ENCODE measurements at places on chromosomes 5 and 9. TPM values are rescaled to one million over a fixed set of nuclear protein-coding genes. Genes with fewer than 3 reads are reported as not detected.

Gene CHSY3
- 9.9 TPM for total RNA-seq

DNA sequence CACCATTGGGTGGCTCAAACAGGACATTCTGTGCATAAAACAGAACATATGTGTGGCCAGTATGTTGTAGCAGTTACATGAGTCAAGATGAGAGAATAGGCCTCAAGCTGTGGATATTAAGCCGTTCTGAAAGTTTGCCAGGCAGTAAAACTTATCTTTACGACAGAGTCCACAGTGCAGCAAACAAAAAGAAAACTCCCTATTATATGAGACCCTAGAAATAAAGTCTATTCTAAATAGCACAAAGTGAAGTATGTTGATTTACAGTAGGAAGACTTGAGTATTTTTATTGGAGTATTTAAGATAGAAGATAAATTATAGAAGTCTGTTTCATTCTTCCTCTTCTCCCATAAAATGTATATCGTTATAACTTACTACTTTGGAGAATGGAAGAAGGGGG is 271.5 kb downstream of the ADGRV1 start:
- no peak for DNase-seq

- DNase-seq = no peak
Measured at GRCh38 chr5:91053741-91054025, 329.4 kb downstream of the ARRDC3 start.

DNA sequence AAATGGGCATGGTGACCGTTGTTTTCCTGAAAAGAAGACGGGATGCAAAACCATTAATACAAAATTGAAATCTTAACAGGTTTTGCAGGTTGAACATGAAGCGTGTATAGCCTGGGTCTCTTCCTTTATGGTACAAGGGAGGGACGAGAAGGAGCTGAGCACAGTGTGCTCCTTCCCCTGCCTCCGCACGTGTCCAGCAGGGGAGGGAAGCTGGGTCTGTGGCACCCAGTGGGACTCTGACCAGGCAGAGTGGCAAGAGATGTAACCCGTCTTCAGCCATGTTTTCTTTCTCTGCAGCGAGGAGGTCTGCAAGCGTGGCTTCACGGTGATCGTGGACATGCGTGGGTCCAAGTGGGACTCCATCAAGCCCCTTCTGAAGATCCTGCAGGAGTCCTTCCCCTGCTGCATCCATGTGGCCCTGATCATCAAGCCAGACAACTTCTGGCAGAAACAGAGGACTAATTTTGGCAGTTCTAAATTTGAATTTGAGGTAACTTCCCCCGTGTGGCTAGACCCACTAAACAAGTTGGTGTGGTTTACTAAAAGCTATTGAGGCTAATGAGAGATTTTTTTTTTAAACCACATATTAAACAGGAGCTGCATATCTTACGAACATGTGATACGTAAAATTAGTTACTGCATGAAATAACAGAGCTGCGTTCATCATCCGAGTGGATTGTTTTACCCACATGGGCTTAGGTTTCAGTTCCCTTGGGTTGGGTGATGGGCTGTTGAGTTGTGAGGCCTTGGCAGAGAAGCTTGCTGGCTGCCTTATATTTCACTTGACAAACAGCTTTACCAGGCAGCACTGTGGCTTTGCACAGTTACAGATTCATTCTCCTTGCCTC is 143.7 kb downstream of the TRIO start:
- DNase-seq = no peak

DNA sequence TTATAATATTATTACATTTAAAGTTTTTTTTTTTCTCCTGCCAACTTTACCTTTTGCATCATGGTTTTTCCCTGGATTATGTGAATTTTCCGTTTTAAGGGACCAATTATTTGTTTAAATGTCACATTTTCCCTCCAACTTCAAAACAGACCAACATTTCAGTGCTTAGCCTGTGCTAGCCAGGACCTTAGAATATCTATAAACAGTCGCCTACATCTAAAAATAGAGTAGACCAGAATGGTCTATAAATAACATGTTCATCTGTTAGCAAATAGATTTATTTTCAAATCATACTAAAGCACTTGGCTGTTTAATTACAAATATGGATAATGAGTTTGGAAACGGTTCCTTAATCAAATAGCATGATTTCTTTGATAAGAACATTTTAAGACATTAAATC is 192.0 kb downstream of the FBN2 start:
- DNase-seq = no peak

DNA sequence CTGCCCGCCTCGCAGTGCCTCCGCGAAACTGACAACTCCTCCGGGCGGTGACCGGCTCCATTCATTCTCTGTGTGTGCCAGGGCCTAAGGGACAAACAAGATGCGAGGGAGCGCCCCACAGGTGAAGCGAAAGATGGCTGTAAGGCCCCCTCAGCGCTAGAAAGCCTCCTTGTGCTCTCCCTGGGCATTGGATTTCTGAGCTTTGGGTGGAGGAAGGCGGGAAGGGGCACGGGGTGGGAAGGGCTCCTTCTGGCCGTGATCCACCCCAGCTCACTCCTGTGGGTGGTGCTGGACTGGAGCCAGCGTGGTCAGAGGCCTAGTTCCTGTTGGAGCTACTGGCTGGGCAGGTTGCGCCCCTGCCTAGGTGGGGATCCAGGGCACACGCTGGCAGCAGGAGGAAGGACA is 943 bp downstream of the GALNT12 start:
- DNase-seq = peak; percentile 6

Gene COMMD10
- total RNA-seq = 26.4 TPM

DNA sequence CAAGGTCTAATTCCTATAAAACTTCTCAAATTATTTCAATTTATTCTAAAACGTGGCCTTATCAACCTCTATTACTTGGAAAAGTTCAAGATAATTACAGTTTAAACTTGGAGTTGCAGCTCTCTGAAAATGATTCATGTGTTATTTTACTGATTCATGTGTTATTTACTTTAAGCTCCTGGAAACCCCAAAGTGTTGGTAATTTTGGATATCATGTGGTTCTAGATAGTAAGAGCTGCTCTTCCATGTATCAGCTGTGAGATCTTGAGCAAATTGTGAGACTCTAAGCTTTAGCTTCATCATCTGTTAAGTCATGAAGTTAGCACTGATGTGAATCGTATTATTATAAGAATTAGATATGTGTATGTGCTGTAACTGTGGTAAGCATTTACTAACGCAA is 749.2 kb downstream of the TLE4 start:
- no peak for DNase-seq

Gene FUT7
- total RNA-seq = not detected

DNA sequence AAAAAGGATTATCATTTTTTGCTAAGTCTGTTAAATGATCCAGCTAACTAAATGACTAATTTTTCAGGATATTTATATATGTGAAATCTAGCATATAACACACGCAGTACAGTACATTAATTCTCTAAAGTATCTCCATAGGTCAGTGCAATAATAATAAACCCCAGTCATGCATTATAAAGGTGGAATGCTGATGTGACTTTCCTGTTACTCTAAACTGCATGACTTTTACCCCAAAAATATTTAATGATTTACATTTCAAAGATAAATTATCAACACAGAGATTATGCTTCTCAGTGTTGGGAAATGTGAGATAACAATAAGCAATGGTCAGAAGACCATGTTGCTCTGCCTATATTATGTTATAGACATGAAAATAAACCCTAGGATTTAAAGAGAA is 34.1 kb upstream of the PAM start:
- DNase-seq = peak; percentile 39

Gene CTSV
- 0.32 TPM for total RNA-seq

GRCh38 chr5:135229122-135229521 is 169.9 kb downstream of the MACROH2A1 start:
- no peak for DNase-seq

DNA sequence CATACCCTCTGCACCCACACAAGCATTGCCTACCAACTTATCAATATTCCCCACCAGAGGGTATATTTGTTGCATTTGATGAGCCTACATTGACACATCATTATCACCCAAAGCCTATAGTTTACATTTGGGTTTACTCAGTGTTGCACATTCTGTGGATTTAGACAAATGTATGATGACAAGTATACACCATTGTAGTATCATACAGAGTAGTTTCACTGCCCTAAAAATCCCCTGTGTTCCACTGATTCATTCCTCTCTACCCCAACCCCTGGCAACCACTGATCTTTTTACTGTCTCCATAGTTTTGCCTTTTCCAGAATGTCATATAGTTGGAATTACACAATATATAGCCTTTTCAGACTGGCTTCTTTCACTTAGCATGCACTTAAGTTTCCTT is 85.7 kb upstream of the CPLX2 start:
- no peak for DNase-seq

Gene GTF3C4
- 18.4 TPM for total RNA-seq

DNA sequence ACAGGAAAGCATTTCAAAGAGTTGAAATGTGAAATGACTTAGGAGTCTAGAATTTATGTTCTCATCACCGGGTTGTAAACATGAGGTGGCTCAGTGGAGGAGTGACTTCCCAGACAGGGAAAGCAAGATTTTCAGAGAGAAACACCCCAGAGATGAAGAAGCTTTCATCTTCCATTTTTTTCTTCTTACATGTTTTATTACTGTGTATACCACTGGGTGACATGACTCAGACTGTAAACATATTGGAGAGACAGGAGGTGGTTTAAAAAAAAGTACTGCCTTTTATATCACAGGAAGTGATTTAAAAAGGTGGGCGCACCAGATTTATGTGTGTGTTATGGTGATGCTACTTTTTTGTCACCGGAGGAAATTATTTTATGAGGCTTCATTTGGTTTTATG is 209.1 kb upstream of the TUT7 start:
- DNase-seq = peak; percentile 76

Gene LHX3
- total RNA-seq = not detected

DNA sequence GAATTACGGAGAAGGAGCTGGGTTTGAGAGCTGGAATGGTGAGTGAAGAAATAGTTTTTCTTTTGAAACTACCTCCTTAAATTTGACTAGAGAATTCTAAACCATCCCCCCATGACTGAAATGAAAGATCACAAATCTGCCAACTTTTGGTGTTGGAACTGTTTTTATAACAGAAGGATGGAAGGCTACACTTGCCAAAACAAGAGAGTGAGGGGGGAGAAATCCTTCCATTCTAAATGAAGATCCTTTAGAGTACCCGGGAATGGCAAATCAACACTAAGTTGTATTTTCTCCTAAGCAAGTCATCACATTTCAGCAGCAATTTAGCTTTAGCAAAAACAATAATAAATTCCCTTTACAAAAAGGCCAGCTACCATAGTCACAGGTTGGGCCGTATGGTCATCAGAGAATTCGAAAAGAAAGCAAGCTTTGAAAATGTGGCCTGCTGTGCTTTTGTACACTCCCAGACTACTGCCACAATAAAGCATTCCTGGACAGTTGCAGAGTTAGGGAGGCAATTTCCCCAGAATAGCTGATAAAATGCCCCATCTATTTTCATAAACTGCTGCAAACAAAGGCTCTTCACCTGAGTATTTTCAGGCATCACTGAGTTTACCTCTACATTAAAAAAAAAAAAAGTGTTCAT is 25.0 kb upstream of the FREM1 start:
- peak; percentile 18 for DNase-seq

DNA sequence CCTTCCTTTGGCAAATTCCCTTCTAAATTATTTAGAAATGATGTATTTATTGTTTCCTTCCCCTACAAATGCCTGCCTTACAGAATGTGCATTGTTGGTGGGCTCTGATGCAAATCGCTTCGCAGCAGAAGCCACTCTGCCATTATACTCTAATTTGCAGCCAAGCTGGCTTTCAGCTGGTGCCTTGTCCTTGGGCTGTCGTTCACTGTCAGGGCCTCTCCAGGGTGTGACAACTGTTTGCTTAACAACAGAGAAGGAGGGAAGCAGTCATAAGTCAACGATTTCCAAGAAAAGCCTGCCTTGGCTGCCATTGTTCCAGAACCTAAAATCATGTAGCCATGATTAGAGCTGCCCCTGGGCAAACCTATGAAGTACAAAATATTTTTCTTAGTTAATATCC is 260.1 kb upstream of the RGMB start:
- DNase-seq = no peak

DNA sequence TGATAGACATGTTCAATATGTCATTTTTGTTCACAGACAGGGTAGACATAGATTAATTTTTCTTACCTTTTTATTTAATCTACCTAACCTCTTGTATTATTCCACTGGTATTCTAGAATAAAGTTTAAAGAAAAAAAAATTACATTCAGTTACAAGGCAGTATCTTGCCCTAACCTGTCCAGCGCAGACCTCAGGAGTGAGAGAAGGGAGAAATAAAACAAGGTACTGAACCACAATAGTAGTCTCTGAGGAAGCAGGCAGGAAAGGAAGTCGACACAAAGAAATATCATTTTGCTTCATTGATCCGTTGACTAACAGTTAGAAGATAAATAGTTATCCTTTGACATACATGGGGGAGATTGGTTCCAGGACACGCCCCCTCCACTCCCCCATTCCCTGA is 12.5 kb upstream of the ADAMTSL1 start:
- DNase-seq = no peak

DNA sequence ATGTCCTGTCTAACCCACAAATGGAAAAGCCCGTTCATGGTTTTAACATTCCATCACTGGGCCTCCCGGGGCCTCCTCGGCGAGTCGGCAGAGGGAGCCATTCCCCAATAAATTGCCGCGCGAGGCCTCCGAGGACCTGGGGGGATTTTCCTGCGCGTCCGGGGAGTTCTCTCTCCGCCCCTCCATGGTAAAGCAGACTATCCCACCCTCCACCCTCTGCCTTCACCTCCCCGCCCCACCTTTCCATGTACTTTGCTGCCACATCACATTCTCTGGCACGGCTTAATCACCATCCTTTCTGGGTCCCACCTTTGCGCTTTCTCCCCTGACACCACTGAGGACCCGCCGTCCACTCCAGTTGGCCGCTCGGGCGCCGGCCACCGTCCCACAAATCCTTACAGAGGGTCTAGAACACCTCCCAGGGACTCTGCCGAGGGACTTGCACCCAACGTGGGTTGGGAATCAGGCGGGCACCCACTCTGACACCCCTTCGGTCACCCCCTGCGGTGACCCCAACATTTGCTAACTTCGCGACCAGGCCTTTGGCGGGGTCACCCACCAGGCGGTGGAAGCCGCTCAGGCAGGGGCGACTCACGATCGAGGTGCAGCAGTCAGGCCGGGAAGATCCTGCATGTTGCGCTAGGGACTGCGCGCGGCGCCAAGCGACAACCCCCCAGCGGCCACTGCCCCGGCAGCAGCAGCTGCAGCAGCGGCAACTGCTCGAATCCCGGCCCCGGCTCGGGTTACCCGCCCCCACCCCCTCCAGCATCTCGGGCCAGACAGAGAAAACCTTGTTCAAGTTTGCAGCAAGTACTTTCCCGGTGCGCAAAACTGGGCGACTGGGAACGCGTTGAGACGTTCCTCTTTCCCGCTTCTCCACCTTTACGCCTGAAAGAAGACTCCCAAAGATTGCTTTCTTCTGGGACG is at the start of gene MEGF10:
Gene MEGF10, plus strand, starts transcription at position 778 of the 927 bp plus-strand sequence. CDS start 40,513 bp downstream, outside the sequence.
- DNase-seq = peak; percentile 44

GRCh38 chr5:108773330-108773729 is 25.6 kb downstream of the FER start:
- no peak for DNase-seq

Gene PRRC2B
- total RNA-seq = 92.8 TPM

GRCh38 chr9:34576597-34577399 is 12.7 kb downstream of the CNTFR start:
- DNase-seq = no peak

Gene ADAMTS12
- total RNA-seq = 54.8 TPM

GRCh38 chr5:13909271-13909670 is 35.2 kb downstream of the DNAH5 start:
- no peak for DNase-seq
